ENCODE measurements at places on chromosomes 6 and 20. TPM values are rescaled to one million over a fixed set of nuclear protein-coding genes. Genes with fewer than 3 reads are reported as not detected.

The PTGIS gene
- total RNA-seq, result 5.5 TPM

The YIPF3 gene
- total RNA-seq, result 87.6 TPM

The OVOL2 gene
- total RNA-seq, result not detected

The CEP250 gene
- total RNA-seq, result 27.6 TPM

DNA sequence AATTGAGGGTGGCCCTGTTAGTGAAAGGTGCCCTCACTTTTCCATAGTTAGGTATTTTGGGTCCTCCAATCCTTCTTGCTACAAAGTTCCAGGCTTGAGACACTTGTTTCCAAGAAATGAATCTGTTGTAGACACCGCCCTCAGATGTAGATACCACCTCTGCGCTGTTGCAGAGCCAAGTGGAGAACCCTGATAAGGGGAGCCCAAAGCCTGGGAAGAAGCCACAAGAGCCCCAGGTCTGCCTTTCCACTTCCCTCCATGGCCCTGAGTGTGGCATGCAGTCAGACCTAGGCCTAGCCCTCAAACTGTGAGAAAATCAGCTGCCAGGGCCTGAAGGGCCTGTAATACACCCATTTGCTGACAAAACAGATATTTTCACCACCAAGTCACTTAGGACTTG lies 37.1 kb downstream of the DTD1 start:
- no peak for ATAC-seq

DNA sequence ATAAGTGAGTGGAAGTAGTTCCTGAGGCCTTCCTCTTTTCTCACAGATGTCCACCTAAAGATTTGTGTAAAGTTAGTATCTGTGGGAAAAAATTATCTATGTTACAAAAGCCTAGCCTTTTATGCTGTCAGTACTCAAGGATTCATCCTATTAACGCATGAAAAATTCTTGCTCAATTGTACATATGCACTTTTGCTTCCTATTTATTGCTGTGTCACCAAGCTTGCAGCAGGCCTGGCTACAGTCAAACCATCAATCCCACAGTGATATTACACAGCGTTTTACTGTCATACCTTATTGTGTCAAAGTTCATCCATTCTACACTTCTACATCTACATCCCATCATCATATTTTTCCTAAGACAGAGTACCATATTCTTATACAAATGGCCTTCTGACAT lies 151.1 kb upstream of the PLN start:
- peak; percentile 72 for ATAC-seq

DNA sequence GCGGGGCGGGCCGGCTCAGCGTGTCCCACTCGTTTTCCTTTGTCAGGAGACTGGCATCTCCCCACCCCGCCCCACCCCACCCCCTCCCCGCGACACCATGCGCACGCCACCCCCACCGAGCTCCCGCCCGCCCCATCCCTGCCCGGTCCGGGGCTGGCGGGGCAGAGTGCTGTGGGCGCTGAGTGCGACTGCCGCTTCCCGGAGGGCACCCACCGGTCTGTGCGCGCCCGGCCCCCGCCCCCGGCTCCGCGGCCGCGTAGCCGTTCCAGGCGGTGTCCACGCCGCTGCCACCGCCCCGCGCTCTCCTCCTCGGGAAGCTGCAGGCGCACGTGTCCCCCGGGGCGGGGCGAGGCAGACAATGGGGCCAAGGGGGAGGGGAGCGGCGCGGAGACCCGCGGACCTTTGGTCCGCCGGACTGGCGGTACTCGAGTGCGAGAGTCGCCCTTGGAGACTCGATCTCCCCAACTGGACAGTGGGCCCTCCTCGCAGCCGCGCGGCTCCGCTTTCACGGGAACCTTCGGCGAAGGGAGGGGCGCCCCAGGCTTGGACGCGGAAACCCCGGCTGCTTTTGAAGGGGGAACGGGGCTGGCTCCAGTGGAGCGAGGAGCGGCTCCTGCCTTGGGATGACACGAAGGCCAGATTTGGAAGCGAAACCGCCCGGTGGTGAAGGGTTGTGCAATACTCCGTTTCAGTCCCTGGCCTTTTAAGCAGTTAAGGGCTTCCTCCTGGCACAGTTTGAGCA lies 1.0 kb upstream of the SYNCRIP start:
- ATAC-seq, result peak; percentile 68

GRCh38 chr6:75424618-75425548 lies 68.7 kb downstream of the FILIP1 start:
- ATAC-seq, result no peak

- ATAC-seq, result no peak
Measured at GRCh38 chr6:80446454-80447045, 340.1 kb downstream of the BCKDHB start.

DNA sequence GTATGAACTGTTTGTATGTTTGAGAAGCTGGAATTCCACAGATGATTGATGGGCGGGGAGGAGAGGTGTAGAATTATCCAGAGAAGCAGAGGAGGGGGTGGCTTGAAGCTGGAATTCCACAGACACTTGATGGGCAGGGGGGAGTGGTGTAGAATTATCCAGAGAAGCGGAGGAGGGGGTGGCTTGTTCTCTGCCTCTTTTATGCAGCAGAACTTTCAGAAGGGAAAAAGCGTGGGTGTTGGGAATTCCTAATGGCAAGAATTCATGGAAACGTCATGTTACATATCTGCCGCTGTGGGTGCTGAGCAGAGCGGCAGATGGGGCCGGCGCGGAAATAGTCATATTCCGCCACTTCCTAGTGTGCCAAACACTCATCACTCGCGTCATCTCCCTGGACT lies 167.9 kb upstream of the KCNG1 start:
- ATAC-seq, result peak; percentile 60

DNA sequence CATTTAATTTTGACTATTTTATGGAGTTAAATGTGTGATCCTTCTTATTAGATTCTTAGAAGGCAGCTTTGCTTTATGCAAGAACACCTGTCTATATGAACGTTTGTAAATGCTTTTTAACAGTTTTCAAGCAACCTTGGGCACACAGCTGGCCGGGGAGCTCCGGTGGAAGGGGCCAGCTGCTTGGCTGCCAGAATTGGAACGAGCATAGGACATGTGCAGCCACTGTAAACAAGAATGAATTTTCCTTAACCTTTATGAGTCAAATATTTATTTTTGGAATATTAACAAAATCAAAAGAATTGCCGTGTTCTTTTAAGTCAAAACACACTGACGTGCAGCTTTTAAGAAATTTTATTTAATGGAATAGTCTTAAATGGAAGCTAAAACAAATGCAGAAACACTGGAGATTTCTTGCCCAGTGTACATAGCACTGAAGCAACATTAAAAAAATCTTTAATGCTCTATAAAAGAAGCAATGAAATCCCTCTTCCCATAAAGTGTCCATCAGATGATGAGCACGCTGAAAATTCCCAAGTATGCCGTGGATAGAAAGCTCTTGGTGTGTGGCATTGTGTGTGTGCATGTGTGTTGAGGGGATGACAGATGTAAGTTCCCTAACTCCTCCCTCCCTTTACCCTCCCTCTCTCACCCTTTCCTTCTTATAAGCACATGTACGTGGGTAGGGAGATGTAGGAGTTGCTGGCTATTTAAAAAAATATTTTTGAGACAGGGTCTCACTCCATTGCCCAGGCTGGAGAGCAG lies 208.9 kb upstream of the EXOC2 start:
- ATAC-seq, result no peak

DNA sequence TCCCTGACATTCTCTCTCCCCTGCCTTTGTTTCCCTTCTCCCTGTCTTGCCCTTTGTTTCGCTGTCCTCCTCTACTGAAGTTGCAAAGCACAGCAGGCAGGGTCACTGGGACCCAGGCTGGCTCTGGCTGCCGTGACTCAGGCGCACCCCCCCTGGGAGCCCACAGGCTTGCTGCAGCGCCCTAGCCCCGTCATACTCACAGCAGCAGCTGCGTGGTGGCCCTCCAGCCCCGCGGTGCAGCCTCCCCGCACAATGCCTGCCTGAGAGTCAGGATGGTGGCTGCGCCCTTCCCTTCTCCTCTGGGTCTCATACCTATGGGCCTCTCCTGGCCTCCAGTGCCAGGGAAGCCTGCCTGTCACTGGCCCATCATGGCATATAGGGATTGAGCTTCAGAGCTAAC lies 41.7 kb downstream of the TXNDC5 start:
- ATAC-seq, result no peak

DNA sequence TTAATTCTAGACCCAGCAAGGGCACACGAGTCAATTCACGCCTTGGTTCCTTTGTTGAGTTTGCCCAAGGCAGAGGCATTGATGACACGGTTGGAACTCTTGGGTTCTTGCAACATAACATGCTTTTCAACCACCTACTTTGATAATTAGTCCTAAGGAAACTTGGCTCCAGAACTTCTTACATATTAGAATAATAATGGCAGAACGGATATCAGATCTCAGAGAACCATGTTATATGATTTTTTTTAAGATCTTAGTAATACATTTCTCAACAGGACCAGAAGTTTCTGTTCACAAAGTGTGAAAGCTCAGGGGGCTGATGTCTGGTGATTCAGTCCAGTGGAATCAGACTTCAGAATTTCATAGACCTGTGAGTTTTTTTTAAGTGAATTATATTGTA lies 19.2 kb downstream of the SPTLC3 start:
- no peak for ATAC-seq

GRCh38 chr6:75306064-75306463 lies 21.5 kb upstream of the TMEM30A start:
- no peak for ATAC-seq

GRCh38 chr20:36684747-36685146 lies 38.8 kb upstream of the SLA2 start:
- ATAC-seq, result no peak

DNA sequence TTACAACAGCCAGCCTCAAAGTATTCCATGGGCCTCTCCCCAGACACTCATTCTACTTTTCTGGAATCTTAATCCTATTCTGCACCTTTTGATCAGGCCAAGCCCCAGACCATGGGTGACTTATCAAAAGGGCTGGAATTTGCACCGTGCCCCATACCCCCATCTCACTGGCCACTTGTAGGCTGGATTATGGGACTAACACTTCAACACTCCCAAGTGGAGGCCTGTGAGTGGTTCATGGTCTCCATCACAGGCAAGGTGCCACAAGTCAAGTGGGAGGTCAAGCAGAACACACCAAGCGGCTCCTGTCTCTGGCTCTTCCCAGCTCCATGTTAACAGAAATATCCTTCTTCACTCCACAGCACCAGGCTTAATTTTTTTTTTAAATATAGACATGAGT lies 212.3 kb upstream of the HEY2 start:
- ATAC-seq, result no peak

- ATAC-seq, result no peak
Measured at GRCh38 chr6:116059713-116060571, 749 bp downstream of the FRK start.

DNA sequence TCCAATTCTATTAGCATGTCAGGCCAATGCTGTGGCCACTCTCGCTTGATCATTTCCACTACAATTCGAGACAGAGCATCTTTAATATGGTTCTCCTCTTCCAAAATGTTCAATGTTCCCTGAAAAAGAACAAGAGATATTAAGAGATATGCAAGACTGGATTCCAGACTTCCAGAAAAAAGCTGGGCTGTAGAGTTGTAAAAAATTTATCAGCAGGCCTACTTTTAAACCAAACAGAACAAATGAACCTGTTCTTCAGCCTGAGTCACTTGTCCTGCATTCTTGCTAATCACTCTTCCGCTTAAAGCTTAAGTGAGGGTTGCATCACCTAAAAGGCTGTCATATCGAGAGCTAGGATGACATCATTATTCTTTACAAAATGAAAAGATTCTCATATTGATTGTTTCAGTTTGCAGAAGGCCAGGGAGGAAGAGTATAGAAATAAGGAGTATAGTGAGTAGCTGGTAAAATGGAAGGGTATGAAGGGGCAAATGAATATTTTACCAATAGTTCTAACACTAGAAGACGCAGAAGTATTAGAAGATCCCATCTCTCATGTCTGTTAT lies 4.9 kb downstream of the XPO5 start:
- ATAC-seq, result no peak

- no peak for ATAC-seq
Measured at GRCh38 chr20:54283253-54283652, 75.4 kb downstream of the PFDN4 start.

DNA sequence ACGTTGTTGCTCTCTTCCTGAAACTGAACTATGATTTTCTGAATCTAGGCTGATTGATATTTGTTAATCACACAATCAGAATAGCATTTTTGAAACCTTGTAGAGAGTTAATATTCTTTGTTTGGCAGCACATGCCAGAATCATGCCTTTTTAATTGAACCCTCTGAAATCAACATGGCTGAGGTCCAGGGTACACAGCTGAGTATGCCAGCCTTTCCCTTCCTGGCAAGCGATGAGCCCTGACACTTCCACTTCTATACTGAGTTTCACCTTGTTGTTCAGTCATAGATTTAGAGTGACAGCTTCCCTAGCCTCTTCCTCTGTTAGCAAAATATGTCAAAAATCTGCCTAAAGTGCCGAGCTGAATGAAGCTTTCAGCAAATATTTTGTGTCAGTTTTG lies 6.8 kb downstream of the HDDC2 start:
- no peak for ATAC-seq

- ATAC-seq, result no peak
Measured at GRCh38 chr6:112049996-112050395, 3.9 kb upstream of the CCN6 start.
